ENCODE measurements at places on chromosomes 1 and 21.

DNA sequence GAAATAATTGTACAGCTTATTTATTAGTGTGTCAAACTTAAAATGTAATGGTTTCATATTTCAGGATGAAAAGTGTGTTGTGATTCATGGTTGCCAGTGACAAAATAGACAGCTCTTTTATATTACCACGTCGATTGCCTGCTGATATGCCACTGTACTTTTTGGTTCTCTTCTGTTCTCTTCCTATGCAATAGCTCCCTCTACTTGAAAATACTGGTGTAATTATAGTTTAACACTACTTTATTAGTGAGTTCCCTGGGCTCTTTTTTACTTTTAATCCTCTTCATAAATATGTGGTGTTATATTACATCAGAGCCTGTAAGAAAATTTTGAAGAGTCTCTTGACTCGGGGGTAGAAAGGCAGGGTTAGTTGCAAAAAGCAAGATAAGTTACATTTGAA, 111.3 kb downstream of the PATJ start:
- peak; percentile 36 for DNase-seq

DNA sequence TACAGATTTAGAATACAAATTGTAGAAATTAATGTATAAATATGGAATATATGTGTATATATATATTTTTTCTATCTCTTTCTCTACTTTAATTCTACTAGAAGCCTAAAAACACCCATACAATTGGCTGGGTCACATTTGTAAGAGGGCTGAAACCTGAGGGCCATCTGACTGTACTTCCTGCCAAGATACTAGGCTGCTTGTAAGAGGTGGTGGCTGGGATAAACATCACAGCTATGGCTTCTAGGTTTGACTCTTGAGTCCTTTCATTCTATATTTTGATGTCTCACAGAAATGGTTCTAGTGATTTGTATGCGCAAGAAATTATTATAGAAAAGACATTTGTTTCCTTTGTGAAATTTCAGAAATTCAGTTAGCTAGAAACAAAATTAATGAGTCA, 1155.2 kb upstream of the B3GALT2 start:
- DNase-seq, result peak; percentile 17

DNA sequence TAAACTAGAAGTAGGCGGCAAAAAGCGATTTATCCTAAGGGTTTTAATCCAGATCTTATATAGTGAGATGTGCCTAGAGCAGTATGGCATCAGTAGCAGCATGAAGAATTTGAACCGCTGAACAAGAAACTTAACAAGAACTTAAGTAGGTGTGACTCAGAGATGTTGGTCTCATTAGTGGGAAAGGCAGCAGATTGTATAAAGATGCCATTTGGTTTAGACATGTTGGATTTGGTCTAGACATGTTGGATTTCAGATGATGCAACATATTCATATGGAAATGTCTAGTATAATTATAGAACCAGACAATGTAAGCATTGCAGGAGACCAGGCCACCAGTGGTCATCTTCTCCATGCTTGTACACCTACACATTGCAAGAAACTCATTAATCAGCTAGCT, 42.1 kb upstream of the ZP4 start:
- no peak for DNase-seq

GRCh38 chr1:76669624-76670315, 197.5 kb upstream of the ST6GALNAC5 start:
- DNase-seq, result no peak

GRCh38 chr1:191327868-191328267, 830.4 kb upstream of the RGS18 start:
- DNase-seq, result no peak

DNA sequence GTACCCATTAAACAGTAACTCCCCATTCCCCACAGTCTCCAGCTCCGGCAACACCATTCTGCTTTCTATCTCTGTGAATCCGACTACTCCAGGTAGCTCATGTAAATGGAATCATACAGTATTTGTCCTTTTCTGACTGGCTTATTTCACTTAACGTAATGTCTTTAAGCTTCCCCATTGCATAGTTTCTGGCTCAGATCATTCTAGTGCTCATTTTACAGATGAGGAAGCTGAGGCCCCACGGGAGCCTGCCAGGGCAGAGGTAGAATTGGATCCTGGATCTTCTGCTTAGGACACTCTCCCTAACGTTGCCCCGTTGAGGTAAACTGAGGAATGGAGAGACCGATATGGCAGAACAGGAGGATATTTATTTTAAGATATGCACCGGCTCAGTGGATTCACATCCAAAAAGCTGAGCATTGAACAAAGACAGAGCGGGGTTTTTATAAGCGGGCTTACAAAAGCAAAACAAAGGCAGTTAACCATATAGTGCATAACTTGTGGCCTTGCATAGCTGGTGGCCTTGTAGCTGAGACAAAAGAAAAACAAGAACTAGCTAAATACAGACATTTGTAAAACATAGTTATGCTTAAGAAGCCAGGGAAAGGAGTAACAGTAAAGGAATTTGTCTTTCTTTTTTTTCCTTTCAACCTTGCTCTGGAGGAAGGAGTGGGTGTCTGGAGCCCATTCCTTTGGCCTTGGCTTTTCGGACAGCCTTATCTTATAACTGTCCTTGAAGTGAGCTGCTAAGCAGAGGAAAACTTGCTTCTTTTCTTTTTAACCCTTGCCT, 15.3 kb upstream of the KLHDC8A start:
- no peak for DNase-seq

DNA sequence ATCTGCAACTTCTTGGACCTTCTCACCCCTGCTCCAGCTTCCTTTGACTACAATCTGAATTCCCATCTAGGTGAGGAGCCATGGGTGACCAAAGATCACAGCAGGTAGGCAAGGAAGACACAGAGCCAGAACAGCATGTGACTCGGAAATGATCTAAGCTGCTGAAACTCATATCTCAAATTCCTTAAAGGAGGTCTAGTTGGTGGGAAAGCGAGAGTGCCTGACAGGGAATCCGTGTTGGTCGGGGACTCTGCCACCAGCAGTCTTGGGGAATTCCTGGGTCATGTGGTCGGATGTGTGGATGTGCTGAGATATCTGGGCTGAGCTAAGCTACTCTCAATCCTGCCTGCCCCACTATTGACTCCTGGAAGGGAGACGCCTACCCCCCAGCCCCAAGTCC, 3.2 kb upstream of the NUAK2 start:
- DNase-seq, result no peak

DNA sequence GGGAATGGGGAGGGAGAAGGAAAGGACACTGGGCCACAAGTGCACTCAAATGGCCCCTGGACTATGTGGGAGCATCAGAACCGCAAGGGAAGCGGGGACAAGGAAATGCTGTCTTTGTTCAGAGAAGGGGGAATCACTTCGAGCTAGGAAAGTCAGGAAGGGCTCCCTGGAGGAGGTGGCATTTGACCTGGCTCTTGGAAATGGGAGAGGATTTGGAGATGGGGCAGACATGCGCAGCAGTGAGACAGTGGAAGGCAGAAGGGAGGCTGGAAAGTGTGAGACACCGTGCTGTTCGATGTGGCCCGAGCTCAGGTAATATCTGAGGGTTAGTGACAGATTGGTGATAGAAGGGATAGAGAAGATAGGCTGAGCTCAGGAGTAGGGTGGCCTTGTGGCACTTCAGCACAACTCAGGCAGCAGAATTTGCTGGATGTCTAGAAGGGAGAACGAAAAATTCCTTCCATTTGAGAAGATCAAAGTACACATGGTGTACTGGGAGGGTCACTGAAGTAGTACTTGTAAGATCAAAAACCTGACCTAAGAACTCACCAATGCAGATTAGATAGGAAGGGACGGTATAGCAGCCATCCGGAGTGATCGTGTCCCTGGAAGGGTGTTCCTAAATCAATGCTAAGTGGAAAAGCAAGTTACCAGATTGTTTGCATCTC, 25.4 kb downstream of the SLC1A7 start:
- DNase-seq, result no peak

DNA sequence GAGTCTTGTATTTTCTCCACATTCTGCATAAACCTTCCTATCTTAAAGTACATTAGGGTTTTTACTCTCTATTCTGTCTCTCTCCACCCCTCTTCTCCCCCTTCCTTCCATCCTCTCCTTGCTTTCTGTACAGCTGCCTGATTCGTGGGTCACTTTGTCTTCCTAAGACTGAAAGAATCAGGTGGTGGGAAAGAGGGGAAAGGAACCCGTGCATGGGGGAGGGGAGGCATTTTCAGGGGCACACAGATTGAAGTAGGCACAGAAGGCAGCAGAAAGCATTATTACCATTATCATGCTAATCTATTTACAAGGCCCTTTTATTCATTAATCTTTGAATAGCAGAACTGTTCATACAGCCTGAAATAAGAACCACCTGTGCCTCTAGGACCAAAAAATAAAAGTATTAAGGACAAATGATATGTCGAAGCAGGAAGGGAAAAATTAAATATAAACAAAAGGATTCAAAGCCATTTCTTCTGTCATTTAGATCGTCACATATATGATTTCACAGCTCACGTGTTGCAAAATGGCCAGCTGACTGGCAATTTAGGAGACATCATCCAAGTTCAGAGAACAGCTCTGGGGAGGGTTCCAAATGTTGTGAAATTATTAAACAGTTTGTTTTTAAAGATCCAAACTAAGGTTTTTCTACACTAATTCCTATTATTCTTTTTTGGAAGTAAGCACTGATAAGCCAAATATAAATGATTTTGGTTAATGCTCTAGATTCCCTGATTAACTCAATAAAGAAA, 154.6 kb downstream of the PBX1 start:
- no peak for DNase-seq

DNA sequence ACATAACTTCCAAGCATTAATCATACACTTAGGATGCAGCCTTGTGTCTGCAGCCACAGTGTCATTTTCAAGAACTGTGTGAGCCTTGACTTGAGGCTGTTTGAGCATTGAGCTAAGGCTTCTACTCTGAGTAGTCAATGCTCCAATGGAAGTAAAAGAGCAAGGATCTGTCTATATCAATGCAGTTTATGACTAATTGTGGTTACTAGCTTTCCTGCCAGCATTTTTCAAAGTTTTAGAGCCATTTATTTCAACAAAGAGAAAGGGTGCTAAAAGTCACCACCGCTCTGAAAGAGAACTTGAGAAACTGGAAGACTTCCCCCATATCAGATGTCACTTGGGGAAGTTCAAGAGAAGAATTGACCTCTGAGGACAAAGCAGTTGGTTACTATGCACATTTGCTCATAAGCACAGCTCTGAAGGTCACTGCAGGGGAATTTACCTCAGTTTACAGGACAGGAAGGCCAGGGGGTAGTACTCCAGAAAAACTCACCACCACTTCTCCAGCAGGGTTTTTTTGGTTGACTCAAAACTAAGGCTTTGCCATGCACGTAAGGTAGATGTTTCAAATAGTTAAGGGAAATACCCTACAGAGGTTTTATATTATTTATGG, 24.5 kb upstream of the RGS1 start:
- no peak for DNase-seq

- DNase-seq, result no peak
Measured at GRCh38 chr21:35594905-35595304, 465.4 kb downstream of the SETD4 start.

DNA sequence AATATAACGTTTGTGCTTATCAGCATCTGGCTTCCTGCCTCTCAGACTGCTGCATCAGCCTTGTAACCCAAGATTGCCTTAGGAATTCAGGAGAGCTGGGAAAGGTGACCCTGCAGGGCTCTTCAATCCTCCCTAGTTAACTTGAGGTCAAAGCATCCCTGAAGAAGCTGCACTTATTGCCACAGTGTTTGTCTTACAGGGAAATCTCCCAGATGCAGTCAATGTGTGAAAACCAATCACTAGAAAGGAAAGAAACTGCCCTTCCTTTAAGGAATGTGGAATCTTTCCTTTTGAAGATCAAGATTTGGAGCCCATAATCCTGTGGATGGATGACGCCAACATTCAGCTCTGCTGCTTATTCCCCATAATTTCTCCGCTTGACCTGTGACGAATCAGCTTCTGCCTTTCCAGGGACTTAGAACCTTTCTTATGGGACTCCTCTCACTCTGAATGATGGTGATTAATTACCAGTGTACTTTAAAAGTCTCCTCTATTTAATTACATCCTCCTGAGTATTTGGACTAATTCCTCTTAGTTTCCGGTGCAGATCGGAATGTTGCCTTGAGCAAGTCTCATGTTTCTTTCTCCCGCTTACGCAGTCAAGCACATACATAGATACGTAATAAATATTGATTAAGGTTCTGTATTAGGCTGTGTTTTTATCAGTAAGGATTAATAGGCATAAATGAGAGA, 14.4 kb downstream of the ADAMTS5 start:
- DNase-seq, result no peak

DNA sequence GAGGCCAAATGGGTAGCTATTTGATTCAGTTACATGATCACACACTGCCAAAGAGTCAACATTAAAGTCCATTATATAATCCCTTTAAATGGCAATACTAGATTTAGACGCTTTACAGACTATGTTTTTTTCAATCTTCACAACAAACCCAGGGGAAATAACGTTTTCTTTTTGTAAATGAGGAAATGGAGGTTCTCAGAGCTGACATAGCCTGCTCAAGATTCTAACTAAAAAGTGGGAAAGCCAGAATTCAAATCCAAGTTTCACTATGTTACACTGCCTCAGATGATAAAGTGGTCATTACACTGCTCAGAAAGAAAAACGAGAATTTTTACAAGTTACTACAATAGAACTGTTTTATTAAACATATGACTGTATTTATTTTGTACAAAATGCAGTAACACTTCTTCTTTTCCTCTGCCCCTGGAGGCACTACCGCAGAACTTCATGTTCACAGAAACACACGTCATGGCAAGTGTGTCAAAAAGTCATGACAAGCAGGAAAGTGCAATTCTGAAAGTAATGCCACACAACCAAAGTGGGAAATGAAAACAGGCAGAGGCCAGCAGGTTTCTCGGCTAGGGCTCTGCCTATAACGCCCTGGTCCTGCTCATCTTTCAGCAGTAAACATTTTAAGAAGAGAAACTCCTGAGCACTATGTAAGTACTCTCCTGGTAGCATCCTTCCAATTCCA, 19.0 kb downstream of the THEMIS2 start:
- DNase-seq, result no peak

- no peak for DNase-seq
Measured at GRCh38 chr1:228400237-228400651, 6.4 kb downstream of the TRIM11 start.

DNA sequence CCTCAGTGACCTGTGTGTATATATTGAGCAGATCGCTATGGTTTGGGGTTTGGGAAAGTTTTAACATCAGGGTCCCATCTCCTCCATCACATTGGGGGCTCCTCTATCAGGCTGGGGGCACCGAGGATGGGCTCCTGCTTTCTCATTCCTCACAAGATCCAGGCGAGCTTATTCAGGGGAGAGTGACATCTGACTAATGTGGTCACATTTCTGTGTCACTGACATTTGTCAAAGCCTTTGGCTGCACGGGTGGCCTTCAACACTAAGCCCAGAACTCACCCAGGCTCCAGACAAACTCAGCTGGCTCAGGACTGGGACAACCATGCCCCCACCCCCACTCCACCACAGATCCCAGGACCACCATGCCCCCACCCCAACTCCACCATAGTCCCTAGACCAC, 103.3 kb upstream of the IFFO2 start:
- no peak for DNase-seq

DNA sequence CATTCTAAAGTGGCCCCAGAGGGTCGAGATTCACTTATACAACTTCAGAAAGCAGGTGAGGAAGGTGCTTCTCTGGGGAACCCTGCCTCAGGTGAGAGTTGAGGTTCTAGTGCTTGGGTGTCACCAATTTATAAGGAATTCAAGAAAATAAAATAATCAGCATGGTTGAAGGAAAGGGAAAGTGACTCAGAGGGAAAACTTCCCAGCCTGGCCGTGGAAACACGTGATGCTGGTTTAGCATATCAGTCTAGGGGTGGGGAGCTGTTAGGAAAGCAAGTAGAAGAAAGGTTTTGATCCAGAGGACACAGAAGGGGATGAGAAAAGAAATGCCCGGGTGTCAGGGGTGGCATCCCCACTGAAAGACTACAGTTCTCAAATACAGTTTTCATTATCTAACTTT, 37.7 kb upstream of the TMEM125 start:
- DNase-seq, result no peak

- no peak for DNase-seq
Measured at GRCh38 chr1:211547710-211548109, 31.3 kb downstream of the SLC30A1 start.

Data from NCI-H446 (cell line).